ENCODE measurements at places on chromosomes 12 and 14.

GRCh38 chr14:66330916-66331315 lies 155.3 kb upstream of the CCDC196 start:
- DNase-seq: no peak

DNA sequence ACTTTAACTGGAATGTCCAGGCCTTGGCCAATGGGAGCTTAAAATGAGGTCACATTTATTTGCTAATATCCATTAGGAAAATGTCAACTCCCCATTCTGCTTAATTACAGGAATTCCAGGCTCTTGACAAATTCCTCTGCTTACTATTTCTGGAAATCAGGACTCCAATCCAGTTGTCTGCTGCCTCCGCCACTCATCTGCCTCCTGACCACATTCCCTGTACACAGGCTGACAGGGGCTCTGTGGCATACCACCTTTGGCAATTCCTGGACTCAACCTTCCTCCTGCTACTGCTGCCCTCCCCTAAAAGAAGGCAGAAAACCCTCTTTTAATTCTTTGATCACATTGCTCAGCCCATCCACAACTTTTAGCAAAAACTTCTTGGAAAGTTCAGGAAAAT lies 37.9 kb downstream of the KICS2 start:
- no peak for DNase-seq

- DNase-seq: no peak
Observed at GRCh38 chr12:126663304-126664094, 1598.3 kb downstream of the AACS start.

DNA sequence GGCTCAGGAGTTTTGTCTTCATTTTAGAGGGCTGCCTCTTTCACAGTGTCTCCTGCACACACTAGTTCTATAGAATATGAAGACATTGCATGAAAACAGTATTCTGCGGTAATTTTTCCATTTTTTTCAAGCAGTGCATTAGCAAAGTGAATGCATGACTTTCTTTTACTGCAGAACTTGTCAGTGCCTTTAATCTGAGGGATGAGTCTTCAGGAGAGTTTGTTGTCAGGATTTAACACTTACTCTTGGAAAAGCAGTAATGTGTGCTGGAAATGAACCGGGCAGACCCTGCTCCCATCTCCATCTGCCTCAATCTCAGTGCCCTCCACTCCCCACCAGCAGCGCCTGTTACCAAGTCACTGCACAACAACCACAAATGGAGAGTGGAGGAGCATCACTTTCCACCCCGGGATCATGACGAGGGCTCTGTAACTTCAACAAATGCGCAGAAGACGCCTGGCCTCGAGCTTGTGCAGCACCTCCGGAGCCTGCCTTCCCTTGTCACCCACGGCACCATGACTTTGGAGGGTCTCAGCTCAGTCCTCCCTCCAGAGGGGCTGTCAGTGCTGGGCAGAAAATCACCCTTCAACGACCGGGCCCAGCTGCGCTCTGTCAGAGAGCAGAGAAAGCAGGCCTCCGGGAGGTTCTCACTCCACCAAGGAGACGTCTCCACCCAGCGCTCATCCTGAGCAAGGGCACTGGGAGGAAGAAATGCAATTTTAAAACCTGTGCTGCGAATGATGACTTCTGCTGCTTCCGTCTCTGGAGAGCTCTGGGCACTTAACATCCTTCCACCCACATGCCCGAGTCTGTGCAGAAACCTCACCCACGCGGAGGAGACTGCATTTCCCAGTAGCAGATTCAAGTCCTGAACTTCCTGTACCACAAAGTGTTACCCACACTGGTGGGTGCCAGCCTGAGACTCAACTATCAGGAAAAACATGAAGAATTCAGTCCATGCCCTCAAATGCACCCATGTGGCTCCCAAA lies 255.7 kb downstream of the ADGRD1 start:
- no peak for DNase-seq

DNA sequence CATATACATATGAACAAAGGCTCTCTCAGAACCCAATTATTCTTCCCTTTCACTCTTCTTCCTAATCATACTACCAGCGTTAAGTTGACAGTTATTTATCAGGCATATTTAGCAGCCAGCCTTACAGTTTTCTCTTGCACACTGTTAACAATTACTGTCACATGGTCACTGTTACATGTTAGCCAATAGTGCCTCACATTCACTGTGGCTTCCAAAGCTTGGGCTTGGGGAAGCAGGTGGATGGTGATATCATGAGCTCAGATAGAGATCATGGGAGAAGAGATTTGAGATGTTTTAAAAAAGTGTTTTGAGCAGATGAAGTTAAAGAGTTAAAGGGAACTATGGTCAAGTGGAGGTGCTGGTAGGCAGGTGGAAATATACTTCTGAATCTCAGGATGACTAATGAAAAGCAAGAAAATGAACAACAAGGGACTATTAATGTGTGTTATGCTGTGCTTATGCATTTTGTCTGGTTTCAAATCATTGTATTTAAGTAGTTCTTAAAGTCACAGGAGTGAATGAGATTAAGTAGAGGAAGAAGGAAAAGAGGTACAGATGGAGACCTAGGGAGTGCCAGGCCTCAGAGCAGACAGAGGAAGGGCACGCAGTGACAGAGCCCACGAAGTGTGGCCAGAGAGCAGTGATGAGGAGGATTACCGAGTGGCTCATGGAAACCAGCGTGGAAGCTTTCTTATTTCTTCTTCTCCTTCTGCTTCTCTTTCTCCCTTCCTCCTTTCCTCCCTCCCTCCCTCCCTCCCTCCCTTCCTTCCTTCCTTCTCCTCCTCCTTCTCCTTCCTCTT lies 39.6 kb downstream of the BICD1 start:
- no peak for DNase-seq

GRCh38 chr14:76034566-76034965 lies 49.0 kb downstream of the IFT43 start:
- no peak for DNase-seq

- no peak for DNase-seq
Observed at GRCh38 chr12:125032466-125033152, 32.6 kb upstream of the AACS start.

DNA sequence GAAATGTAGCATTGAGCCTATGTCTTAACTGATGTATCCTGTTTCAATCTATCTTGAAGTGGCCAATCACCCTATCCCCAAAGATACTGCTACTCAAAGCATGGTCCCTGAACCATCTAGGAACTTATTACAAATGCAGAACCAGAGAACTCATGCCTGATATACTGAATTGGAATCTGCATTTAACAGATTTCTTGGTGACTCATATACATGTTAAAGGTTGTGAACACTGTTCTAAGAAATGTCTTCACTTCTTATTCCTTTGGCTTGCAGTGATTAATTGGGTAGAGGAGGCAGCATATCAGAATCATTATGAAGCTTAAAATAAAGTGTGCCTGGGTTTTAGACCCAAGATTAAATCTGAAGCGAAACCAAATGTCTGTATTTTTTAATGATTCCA lies 795.6 kb downstream of the DIO2 start:
- no peak for DNase-seq

DNA sequence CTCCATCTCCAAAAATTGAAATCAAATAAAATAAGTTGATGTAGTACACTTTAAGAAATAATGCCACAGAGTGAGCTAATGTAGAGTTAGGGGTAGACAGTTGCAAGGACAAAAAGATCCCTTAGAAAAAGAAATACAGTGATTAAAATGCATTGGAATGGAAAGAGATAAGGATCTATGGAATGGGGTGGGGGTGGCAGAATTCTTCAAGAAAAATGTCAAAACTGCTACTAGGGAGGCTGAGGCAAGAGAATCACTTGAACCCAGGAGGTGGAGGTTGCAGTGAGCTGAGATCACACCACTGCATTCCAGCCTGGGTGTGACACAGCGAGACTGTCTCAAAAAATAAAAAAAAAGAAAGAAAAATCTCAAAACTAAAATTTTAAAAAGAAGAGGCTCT lies 6.5 kb downstream of the OLR1 start:
- no peak for DNase-seq

DNA sequence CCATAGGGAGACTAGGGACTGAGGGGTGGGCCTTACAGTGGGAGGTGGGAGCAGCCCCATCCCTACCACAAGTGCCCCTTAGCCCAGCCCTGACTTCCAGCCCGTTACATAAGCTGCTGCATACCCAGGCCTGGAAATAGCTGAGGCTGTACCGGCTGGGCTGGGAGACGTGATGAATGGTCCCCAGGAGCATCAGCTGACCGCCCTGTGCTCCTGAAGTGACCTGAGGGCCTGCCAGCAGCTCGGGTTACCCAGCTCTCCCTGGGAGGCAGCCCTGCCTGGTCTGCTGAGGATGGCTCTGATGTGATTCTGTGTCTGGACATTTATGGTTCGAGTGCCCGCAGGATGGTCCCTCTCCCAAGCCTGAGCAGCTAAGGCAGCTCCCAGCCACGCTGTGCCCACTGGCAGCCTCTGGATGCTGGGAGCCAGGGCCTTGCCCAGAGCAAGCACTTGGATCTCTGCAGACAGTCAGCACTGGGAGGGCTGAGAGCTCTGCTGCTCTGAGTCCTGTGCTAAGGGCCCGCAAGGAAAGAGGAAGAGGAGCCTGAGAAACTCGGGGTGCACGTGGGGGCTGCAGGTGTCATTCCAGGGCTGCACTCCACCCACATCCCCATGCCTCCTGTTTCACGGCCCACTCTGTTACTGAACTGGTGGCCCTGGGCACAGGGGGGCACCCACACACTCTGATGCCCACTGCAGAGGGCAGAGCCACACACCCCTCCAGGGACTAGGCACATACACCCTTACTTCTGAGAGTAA lies 20.5 kb downstream of the TAMALIN start:
- DNase-seq: no peak

- no peak for DNase-seq
Observed at GRCh38 chr14:32473464-32473855, 144.4 kb downstream of the AKAP6 start.

All from CD4-positive, alpha-beta T cell treated with Interleukin-17A for 4 hours (primary cell).